HCEC 1CT (cell line): ENCODE measurements at places on chromosomes 11 and 22.
A peak's percentile ranks its signal among the peaks of the same experiment; 100 is the strongest.

DNA sequence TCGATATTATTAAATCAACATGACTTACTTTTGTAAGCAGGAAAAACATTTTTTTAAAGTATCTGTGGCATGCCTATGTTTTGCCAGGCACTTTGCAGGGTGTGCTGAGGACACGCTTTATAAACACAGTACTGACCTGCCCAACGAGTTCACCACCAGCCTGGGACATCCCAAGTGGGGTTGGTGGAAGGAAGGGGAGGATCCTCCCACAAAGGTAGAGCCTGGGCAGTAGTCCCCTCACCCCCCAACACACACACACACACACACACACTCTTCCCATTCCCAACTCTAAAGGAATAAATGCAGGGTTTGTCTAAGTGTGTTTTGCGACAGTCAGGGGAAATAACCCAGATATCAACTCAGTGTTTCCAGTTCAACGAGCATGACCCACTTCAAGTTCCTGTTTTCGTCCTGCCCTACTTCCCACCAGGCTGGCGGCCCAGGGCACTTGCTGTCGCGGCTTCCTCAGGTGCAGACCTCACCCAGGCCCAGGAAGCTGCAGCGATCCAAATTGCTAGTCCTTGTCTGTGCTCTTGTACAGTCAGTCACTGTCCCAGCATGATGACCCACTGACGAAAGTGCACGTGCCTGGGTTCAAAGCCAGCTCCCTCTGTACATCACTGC is 3.1 kb downstream of the CERK start:
- no peak for DNase-seq

GRCh38 chr11:15233371-15234165 is 118.8 kb downstream of the INSC start:
- no peak for DNase-seq

DNA sequence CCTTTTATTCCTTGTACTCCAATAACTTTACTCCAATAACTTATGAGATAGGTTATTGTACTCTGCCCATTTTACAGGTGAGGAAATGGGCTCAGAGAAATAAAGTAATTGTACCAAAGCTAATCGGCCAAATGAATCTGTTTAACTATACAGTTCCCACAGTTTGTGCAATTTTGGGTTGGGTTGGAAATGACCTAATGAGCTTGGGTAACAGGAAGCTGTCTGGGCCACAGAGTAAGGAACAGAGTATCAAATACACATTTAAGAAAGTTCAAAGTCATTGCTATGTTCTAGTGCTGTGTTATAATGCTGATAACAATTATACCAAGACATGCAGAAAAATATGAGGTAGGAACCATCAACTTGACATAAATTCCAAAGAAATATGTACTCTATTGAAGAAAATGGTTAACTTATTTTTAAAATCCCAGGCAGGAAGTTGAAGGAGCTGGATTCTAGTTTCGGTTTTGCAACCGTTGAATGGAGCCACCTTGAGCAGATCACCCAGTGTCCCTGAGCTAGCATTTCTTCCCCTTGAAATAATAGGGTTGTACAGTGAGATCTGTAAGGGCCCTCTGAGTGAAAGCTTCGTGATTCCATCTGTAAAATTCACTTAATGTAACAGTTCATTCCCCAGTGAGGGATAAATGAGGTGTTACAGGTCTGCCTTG is 360.9 kb upstream of the NARS2 start:
- no peak for DNase-seq

- DNase-seq: no peak
These were observed 33.6 kb downstream of the PPME1 start for GRCh38 chr11:74204701-74205100.

DNA sequence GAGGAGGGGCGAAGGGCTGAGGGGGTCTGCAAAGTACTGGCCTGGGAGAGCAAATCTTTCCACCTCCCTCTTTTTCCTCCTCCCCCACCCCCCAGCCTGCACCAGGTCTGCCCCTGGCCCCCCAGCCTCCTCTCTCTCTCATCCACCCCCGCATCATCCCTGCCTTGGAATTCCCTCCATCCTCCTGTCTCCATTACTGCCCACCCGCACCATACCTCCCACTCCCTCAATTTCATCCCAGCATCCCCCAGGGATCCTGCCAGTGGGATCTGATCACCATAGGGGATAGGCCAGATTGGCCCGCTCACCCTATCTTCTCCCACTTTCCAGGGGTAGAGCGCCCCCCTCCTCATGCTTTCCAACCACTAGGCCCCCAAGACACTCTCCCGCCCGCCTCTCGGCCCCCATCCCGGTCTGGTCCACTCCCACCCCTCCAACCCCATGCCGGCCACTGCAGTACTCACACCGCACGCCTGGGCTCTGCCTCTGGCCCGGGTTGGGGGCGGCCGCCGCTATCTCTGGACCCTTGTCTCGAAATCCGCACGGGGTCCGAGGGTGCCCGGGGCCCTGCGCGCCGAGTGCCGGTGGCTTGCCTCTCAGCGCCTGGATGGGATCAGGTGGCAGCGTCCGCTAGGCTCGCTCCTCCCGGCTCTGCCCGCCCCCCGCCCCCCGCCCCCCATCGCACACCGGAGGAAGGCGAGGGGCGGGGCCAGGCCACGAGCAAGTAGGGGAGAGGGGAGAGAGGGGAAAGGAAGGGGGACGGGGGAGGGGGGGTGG is at the start of gene GAL3ST3:
Gene GAL3ST3, minus strand, starts transcription at position 615 of the 777 bp plus-strand sequence. CDS start 3,746 bp downstream, outside the sequence.
- no peak for DNase-seq

- DNase-seq: no peak
These were observed 2.2 kb upstream of the SCT start for GRCh38 chr11:629237-629583.

DNA sequence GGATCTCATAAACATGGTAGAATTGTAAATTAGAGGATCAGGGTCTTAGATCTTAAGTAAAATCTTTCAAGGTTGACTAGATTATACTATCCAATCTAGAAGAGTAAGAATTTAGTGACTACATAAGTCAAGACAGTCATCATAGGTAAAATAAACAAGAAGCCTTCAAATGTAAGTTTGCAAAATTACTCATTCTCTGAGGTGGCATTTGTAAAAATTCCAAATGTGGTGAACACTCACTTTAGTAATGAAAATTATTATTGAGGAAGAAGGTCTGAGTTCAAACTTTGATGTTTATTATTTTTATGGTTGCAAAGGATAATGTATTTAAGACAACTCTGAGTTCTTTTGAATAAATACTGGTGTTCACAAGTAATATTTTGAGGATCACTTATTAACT is 4.6 kb downstream of the HYLS1 start:
- peak; percentile 81 for DNase-seq

- no peak for DNase-seq
These were observed 102.9 kb downstream of the MORC2 start for GRCh38 chr22:30865656-30866055.

DNA sequence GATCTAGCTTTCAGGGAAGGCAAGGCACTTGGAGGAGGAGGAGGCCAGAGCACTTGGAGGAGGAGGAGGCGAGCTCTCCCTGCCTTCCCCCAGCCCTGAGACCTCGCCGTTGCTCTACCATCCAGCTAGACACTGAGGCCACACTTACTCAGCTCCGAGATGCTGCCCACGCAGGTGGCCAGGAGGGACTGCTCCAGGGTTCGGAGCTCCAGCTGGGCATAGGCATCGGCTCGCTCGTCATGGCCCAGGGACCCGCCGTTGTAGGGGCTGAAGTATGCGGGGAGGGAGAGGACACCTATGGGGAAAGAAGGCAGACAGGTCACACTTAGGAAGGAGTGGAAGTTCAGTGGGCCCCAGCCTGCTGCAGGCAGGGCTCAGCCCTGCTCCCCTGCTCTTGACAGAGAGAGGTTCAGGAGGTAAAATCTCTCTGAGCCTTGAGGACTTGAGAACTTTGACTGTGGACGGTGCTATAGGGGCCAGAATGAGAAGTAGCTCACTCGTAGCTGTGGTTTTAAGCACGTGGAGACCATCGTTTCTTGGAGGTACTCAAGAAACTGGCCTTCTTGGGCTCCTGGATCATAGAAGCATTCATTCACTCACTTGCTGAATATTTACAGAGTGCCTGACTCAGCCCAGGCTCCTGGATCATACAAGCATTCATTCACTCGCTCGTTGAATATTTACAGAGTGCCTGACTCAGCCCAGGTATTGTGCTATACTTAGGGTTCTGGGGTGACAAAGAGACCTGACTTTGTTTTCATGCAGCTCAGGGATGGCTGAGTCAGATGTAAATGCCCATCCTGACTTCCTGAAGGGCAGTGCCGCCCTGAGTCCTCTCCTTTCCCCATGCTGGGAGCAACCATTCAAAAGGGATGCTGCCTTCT is 99.2 kb downstream of the NAT10 start:
- peak; percentile 23 for DNase-seq

DNA sequence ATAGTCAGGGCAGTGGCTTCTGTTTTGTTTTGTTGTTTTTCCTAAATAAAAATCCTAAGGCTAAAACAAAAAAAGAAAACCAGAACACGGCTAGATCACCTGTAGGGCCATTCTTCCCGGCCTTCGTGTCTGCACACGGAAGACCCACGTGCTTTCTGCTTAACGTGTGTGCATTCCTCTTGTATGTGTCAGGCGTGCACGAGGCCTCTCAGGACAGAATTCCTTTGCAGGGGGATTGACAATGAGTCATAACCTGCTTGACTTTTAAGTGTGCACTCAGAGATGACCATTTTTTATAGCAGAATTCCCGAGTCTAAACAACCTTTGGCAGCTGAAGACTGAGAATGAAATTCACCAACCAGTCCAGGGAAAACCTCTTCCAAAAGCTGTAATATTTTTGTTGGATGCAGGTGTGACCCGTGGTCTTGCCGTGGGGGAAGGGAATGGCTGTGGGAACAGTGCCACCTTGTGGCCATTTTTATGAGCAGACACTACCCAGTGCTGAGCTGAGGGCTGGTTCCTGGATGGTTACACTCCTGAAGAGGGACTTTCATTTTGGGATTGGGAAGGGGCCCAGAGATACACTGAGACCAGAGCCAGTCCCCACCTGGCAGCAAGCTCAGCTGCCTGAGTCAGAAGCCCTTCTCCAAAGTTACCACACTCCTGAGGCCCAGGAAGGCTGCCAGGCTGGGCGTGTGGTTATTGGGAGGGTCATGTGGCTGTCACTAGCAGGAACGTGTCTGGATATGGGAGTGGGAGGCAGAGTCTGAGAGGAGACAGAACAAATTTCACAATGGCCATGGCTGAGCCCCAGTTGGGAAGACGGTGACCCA is 35.7 kb upstream of the DKK3 start:
- DNase-seq: peak; percentile 96

- DNase-seq: no peak
These were observed 52.8 kb downstream of the SERGEF start for GRCh38 chr11:17960091-17960490.

GRCh38 chr11:78821371-78822306 is 247.0 kb upstream of the NARS2 start:
- DNase-seq: peak; percentile 14

DNA sequence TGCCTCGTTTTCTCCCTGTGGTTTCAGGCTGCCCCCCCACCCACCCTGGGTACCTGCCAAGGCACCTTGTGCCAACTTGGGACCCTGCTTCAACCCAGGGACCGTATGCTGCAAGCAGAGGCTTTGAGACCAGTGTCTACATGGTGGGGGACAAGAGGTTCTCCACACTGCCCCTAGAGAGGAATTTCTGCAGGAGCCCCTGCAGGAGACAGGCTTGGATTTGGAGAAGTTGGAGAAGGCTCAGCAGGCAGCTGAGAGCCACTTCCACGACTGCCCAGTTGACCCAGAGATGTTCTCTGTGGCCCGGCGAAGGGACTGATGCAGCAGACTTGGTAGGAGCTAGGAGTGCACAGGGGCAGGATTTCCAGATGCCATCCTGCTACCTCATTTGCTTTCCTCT is 20.1 kb upstream of the NNMT start:
- DNase-seq: no peak

DNA sequence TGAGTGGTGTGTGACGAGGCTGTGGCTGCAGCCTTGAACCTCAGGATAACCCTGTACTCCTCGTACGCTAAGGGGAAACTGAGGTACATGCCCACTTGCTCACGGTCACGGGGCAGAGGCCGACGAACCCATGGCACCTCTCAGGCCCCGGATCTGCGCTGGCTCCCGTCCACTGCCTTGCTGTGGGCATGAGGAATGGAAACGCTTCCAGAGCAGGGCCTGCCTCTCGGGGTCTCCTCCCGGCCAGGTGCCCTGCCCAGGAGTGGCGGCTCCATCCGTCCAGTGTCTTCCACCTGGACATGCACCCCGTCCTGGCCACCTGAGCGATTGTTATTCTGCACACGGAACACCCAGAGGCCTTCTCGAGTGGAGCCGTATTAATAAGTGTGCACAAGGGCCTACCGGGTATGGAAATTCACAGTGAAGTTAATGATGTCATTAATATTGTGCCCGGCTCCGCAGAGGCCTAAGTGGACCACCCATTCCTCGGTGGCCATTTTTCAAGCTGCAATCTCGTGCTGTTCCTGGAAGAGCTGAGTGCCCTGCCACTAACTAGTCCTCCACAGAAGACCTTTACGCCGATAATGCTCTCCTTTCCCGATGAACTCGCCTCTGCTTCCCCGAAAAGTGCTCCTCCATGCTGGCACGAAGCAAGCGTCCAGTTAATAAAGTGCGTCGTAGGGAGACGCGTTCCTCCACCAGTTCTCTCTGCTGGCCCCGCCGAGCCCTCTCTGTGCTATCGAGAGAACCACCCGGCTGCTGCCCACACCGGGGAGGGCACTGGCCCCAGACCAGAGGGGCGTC is 927.9 kb downstream of the BRD1 start:
- no peak for DNase-seq

DNA sequence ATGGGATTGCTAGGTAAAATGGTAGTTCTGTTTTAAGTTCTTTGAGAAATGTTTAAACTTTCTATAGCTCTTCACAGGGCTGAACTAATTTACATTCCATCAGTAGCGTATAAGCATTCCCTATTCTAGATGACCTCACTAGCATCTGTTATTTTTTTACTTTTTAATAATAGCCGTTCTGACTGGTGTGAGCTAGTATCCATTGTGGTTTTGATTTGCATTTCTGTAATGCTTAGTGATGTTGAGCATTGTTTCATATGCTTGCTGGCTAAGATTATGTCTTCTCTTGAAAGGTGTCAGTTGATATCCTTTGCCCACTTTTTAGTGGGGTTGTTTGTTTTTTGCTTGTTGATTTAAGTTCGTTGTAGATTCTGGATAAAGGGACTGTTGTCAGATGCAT is 35.9 kb downstream of the MMP27 start:
- DNase-seq: no peak

DNA sequence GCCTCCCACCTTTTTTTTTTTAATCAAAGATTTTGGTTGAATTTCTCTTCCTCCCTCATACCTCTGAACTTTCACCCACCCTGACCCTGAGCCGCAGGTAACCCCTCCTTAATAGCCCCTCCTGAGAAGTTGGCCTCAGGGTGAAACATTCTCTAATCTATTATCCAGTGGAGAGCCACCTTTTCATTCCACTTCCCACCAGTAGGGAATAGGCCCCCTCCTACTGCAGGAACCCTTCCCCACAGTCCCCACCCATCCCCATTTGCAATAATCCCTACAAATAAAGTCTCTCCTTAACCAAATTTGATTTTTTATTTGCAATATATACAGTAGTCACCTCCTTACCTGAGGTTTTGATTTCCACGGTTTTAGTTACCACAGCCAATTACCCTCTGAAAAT is 2.1 kb upstream of the SLC35F2 start:
- DNase-seq: no peak

DNA sequence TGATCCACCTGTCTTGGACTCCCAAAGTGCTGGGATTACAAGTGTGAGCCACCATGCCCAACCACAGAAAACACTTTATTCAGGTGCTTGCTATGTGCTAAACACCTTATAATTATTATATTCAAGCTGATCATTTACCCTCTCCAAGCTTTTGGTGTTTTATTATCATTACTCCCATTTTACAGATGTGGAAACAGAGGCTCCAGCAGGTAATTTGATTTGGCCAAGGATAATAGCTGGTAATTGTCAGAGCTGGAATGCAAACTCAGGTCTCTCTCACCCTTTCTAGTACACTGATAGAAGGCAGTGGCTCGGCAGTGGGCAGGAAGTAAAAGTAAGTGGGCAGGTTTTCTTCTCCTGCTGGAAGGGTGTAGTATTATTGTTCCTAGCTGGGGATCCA is 3.8 kb upstream of the TPST2 start:
- DNase-seq: no peak
